ENCODE measurements at places on chromosomes 2 and 18.

GRCh38 chr2:40317761-40318160 is 134.1 kb downstream of the SLC8A1 start:
- DNase-seq: no peak

DNA sequence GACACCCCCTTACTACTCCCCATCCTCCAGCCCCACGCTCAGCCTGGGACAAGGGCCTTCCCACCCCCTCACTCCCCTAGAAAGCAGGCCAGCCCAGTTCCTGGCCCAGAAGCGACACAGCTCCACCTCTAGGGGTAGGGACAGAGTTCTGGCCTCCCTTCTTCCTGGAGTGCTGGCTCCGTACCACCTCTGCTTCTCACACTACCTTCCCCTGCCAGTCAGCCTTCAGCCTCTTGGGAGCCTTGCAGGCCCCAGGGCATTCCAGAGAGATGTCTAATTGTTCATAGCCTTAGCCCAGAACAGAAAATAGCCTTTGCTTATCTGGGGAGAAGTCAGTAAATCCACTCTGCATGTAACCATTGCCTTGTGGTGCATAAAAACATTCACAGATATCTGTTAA is 13.1 kb upstream of the CATIP start:
- DNase-seq: no peak

DNA sequence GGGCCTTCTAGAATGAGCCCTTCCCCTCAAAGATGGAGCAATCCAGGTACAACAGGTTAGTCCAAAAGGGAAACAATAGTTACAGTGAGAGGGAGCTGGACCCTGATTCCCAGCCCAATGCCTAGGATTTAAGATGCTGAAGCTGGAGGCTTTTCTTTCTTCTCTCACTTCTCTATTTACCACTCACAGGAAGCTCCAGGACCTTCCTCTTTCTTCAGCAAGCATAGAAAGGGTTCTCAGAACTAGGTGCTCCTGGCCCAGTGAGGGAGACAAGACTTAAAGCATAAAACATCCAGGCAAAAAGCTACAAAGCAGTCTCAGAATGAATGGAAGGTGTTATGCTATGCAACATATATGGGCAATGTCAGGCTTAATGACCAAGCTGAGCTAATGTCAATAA is 279.0 kb downstream of the SRBD1 start:
- DNase-seq: no peak

- DNase-seq: no peak
Measured at GRCh38 chr2:85158559-85159273, 25.5 kb downstream of the TCF7L1 start.

GRCh38 chr2:136986605-136987221 is 221.4 kb downstream of the THSD7B start:
- no peak for DNase-seq

DNA sequence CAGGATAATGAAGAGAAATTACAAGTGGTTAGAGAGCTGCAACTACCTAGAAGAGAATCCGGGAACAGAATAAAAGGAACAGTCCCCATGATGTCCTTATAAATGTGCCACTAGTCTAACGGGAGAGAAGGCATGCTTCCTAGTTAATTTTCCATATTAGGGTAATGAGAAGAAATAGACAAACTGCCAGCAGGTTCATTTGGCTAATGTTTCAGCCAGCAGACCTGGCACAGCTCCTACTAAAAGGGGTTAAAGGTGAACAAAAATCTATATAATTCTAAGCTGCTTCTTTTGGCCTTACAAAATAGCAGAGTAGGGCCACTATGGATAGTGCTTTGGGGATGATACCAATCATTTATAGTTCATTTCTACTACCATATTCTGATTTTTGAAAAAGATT is 845.3 kb upstream of the GCFC2 start:
- DNase-seq: no peak

- DNase-seq: no peak
Measured at GRCh38 chr2:71462641-71463341, 9.4 kb downstream of the DYSF start.

DNA sequence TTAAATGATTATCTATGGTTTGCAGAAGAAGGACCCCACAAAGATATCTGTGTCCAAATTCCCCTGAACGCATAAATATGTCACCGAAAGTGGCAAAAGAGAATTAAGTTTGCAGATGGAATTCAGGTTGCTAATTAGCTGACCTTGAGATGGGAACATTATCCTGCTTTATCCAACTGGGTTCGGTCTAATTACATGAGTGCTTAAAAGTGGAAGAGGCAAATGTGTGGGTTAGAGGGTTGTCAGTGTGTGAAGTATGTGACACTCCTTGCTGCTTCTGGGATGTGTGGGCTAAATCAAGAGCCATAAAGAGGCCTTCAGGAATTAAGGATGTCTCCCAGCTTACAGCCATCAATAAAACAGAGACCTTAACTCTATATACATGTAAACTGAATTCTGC is 53.5 kb downstream of the CDH19 start:
- no peak for DNase-seq

GRCh38 chr2:85847051-85847588 is 41.7 kb downstream of the ST3GAL5 start:
- no peak for DNase-seq

DNA sequence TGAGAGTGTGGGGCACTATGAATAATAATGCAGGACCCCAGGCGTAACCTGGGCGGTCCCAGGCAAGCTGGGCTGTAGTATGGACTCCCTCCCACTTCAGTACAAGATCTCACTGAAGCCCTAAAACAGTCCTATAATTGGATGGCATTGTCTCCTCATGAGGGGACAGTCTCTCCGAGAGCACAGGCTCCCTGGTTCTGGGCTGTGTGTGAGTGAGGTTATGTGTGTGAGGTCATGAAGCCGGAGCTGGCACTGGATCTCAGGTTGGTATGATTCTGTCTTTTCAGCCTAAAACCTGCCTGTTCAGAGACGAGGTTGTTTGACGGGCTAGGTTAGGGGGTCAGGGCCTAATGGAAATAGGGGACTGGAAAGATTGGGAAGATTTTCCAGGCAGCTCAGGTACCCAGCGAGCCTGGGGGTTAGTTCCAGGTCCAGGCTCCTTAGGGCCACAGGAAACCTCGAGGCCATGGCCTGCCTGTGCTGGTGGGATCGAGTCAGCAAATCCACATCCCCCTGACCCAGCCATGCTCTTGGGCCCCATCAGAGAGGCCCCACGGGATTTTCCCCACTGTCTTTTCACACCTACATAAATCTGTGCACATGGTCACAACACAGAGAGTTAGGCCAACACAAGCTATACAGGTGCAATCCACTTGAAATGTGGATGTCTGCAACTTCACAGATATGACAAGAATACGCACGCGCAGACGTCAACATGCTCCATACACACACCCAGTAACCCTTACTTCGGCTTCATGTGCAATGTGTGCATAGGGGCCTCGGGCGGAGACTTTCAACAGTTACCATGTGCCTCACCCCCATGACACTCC is 94.8 kb downstream of the INHBB start:
- DNase-seq: no peak

DNA sequence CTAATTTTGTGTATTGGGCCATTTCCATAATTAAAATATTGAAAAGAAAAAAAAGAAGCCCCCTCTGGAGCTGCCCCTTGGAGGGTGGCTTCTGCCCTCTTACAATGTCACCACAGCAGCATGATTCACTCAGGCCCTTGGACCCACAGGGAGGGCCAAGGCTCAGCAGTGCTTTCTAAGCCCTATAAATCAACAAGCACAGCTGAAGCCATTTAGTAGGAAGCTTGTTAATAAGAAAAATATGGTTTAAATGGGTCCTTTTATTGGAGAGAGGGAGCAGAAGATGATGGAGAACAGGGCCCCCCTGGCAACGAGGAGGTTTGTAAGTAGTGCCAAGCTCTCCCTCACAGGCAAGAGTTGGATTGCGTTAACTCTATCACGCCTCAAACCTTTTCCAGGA is 107.6 kb upstream of the FZD7 start:
- no peak for DNase-seq

DNA sequence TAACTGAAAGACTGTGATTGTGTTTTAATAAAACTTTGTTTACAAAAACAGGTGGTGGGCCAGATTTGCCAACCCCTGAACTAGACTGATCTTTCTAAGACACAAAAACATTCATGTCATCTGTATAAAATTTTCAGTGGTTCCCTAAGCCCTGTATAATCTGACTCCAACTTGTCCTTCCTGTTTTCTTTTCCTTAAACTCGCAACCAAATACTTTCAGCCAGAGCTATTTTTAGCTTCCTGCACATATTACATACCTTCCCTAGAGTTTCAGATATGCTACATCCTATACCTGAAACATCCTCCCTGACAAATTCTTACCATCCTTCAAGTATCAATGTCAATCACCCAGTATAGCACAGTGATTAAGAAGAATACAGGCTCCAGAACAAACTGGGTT is 4.8 kb downstream of the GCFC2 start:
- no peak for DNase-seq

GRCh38 chr2:69177785-69178636 is 165.0 kb downstream of the ANTXR1 start:
- peak; percentile 99 for DNase-seq

DNA sequence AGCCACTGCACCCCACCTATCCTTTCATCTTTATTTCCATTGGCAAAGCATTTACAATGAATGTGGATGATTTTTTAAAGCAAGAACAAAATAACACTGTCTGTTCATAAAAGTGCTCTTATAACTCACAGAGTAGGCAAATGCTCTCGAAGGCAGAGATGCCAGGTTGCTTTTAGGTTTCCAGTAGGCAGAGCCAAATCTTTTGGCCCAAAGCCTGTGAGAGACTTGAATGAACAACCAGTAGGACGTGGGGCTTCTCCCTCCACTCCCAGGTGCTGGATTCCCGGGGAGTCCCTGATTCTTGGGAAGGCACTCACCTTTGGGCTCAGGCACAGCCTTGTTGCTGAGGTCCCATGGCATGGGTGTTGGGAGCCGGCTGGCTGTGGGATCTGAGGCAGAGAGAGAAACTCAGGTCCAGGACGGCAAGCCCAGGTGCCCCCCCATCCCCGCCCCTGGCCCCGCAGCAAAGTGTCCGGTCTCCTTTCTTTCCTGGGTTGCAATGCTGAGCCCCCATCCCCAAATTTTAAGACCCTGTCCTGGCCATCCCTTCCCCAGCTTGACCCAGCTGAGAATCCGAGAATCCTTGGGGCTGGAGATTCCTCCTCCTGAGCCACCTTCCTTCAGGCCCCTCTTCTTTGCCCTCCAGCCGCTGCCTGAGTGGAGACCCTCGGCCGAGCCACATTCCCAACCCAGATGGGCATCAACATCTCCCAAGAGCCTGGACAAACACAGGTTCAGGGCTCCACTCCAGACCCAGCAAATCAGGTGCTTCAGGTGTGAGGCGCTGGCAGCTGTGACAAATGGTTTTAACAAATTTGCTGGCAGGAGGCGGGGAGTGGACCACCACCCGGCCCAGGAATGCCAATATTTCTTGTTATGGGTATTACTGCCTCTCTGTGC is 5.8 kb downstream of the NEURL3 start:
- DNase-seq: peak; percentile 38

DNA sequence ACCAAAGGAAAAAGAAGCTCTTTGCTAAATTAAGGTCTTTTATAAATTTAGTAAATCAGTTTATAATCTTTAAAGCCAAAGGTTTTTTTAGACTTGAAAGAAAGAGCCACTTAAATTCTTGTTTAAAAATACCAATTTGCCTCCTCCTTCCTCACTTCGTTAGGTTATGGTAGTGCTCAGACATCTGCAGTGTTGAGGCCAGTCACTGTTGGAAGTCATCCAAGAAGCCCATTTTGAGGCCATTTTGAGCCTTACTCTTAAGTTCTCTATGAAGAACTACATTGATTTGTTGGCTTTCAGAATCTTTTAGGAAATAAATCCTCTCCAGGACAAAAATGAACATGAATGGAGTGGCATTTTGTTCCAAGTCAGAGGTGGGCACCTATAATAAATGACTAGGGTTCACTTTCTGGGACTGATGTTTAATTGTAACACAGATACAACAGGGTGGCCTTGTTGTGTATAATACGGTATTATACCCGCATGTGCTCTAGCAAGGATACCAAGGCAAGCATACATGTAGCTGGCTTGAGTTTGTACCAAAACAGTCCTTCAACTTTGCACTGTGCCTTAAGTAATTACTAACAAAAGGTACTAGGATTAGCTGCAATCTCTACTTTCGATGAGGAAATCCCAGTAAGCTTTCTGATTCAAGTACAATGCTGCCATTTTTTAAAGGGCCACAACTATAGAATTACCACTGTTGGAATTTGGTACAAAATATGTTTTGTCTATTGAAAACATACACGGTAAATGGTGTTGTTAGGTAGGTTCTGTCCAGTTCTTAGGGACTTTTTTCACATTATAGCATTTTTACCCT is 22.8 kb downstream of the SLC66A3 start:
- no peak for DNase-seq

GRCh38 chr2:134362152-134362668 is 108.3 kb downstream of the MGAT5 start:
- no peak for DNase-seq

GRCh38 chr18:73674125-73674865 is 473.3 kb downstream of the FBXO15 start:
- no peak for DNase-seq

DNA sequence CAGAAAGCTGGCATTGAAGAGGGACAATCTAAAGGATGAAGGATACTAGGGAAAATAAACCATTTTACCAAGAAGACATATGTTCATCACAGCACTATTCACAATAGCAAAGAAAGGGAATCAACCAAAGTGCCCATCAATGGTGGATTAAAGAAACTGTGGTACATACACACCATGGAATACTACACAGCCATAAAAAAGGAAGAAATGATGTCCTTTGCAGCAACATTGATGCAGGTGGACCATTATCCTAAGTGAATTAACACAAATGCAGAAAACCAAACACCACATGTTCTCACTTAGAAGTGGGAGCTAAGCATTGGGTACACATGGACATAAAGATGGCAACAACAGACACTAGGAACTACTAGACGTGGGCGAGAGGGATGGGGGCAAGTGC is 7.2 kb upstream of the MFF start:
- no peak for DNase-seq

DNA sequence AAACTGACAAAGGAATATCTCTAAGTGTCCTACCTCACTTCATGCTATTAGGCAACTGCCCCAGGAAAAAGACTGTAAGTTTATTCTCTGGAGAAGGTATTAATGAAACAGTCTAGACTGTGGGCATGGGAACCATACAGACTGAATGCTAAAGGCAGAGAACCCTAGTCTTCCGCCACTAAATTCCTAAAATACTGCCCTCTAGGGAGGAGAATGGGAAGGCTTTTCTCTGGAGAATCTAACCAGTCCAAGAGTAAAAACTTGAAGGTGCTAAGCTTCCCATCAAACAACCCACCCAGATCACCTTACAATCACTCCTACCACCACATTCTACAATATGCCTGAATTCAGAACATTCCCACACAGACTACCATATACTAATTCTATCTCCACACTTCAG is 3.4 kb downstream of the SRBD1 start:
- DNase-seq: no peak

Data from tibial artery (tissue), 4 donors.